ENCODE measurements at places on chromosomes 5 and 9. TPM values are rescaled to one million over a fixed set of nuclear protein-coding genes. Genes with fewer than 3 reads are reported as not detected.

The BAAT gene
- 0.94 TPM for total RNA-seq

The ZDHHC11B gene
- not detected for total RNA-seq

The TAF11L10 gene
- total RNA-seq: not detected

The EFNA5 gene
- total RNA-seq: 107 TPM

The CBY3 gene
- total RNA-seq: not detected

The INPP5E gene
- 4.3 TPM for total RNA-seq

The ZDHHC12 gene
- 46.4 TPM for total RNA-seq

The GDNF gene
- 0.60 TPM for total RNA-seq

The C5orf52 gene
- not detected for total RNA-seq

The SCGB3A2 gene
- not detected for total RNA-seq

The PCDHGB7 gene
- 1.7 TPM for total RNA-seq

The ROPN1L gene
- total RNA-seq: 3.1 TPM

The FAM53C gene
- total RNA-seq: 26.2 TPM

The CAMK4 gene
- 1.6 TPM for total RNA-seq

The SH3TC2 gene
- 6.4 TPM for total RNA-seq

The TMC1 gene
- 0.15 TPM for total RNA-seq

The PPP1R26 gene
- total RNA-seq: 22.7 TPM

The RORB gene
- not detected for total RNA-seq

The ARHGEF37 gene
- total RNA-seq: 10.2 TPM

The KCNV2 gene
- total RNA-seq: not detected
